ENCODE measurements at places on chromosomes 4 and X.

DNA sequence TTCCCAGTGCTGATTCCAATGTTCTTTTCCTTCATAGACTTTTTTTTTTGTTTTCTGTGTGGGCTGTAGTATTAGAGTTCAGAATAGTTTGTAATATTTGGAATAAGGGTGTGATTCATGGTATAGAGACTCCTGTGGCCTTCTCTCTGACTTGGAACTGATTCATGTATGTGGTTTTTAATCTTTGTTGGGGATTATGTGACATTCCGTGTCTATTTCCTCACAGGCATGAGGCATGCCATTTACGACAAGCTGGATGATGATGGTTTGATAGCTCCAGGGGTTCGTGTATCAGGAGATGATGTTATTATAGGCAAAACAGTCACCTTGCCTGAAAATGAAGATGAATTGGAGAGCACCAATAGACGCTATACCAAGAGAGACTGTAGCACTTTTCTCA, 44.4 kb downstream of the POLR2B start:
- no peak for DNase-seq

DNA sequence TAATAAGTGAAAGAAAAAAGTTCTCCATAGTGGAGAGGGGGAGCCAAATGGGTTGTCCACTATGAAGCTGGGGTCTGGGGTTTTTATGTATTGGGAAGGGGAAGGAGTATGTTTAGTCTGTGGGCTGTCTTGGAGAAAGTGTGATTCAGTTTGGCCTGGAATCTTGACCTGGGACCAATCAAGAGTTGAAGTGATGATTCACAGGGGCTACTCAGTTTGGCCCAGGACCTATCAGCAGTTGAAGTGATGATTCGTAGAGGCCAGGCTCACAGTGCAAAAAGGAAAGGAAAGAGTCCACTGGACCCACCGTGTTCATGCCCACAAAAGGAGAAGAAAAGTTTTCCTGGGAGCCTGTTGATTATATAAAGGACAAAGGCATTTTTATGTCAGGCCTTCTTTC, 47.3 kb upstream of the RAB9B start:
- DNase-seq: no peak

DNA sequence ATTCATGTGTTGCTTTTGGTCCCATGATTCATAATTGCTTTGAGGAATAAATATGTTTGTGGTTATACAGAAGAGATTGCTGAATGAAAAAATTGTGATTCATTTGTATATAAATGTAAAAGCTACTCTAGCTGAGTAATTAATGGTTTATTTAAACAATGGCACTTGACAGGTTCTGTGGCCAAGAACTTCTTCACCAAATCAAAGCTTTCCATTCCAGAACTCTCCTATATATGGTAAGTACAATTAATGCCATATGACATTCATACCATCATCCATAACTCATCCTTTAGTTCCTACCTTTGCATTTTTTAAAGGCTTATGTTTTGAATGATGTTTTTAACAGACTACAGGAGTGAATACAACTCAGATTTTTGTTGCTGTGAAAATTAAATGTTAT, 105.8 kb downstream of the REPS2 start:
- no peak for DNase-seq

GRCh38 chrX:118346258-118347094, 570 bp downstream of the WDR44 start:
- DNase-seq: peak; percentile 56

GRCh38 chr4:72909461-72909860, 160.1 kb downstream of the COX18 start:
- DNase-seq: peak; percentile 4

DNA sequence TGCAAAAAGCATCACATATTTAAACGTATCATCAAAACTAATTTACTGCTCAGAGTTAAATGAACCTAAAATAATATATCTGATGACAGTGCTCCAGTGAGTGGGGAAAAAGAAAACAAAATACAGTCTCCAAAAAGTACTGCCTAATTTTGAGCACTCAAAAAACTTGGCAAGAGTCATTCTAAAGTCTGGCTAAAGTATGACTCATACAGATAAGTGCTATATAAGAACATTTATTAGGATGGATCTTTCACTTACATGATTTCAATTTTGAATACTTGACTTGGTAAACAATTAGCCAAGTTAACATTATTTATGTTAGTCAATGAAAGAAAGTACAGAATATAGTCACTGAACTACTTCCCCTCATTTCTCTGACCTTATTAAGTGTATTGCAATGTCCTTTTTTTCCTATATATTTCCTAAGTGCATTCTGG, 27.2 kb downstream of the FBXO8 start:
- DNase-seq: no peak

DNA sequence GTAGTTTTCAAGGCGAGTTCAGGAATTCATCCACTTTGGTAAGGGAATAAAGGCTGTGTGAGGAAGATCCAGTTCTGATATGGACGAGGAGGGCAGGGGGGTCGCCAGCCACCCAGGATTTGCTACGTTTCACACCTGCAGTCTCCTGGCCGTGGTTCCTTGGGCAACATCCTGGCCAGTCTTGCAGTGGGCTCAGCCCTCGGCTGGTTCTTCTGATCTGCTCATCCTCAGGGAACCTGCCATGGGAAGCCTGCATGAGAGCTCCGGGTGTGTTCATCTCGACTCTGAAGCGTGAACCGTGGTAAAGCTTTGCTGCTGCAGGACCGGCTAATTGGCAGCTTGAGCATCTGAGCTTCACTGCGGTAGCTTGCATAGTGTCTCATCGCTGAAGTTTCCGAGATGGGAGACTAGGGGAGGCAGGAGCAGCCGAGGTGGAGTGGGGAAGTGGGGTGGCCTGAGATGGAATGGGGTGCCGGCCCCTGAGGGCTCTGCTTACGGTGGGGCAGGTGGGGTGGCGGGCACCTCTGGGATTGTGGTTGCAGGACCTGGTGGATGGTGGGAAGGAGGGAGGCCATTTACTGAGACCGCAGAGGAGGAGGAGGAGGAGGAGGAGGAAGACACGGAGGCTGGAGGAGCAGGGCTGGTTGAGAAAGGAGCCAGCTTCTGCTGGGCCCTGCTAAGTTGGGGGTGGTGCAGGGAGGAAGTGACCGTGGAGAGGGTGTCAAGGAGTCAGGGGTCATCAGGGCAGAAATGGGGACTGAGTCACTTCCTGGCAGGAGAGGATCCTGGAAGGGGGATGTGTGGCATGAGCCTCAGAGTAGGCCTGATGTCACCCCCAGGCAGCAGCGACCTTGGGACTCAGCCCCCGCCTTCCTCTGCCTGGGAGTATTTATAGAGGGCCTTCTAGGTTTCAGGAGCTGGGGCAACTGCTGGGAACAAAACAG, 213.1 kb upstream of the PSAPL1 start:
- no peak for DNase-seq

Data from Calu3 (cell line).